Upper lobe of left lung (tissue), 6 donors: ENCODE measurements at places on chromosomes 1 and 21. TPM values are rescaled to one million over a fixed set of nuclear protein-coding genes. Genes with fewer than 3 reads are reported as not detected.

DNA sequence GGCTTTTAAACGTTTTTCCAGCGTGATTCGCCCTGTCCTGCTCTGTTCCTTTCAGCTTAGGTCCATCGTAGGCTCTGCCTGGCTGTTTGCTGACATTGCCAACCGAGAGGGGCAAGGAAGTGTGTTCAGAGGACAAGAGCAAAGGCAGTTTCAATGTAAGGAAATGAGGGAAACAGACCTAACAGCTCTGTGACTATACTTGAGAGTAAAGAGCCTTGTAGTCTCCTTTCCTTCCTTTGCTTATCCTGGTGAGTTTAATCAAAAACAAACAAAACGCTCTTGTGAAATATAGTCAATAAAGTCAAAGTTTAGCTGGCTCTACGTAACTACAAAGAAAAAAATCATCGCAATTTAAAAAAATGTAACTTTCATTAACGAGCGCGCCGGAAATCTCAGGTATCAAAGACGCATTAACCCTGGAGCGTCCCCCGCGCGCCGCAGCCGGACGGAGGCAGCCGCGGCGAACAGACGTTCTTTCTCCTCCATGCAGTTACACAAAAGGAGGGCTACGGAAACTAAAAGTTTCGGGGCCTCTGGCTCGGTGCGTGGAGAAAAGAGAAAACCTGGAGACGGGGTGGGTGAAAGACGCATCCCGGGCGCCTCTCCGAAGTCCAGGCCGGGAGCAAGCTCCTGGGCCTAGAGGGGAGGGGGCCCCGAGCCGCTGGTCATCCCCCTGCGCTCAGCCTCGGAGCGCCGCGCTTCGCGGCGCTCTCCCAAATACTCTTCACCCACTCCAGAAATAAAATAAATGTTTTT lies 617 bp upstream of the ADGRL2 start:
- H3K27ac ChIP-seq: peak overlapping the region; percentile 94
- H3K27me3 ChIP-seq: no peaks in the 10 kb centered on the region
- H3K4me3 ChIP-seq: peak overlapping the region; percentile 74
- no peaks in the 10 kb centered on the region for H3K4me1 ChIP-seq
- H3K36me3 ChIP-seq: no peaks in the 10 kb centered on the region
- DNase-seq: peak; percentile 87

- no peaks in the 10 kb centered on the region for H3K4me1 ChIP-seq
- H3K27me3 ChIP-seq: no peaks in the 10 kb centered on the region
These were observed 11.5 kb upstream of the PLA2G5 start for GRCh38 chr1:20058531-20058930.

GRCh38 chr1:230303069-230303468 lies 123.1 kb downstream of the PGBD5 start:
- no peaks in the 10 kb centered on the region for H3K36me3 ChIP-seq
- H3K4me3 ChIP-seq: no peak overlapping the region
- no peak for DNase-seq
- no peak overlapping the region for H3K27ac ChIP-seq
- no peaks in the 10 kb centered on the region for H3K27me3 ChIP-seq

GRCh38 chr1:113178106-113178505 lies 105.1 kb downstream of the LRIG2 start:
- H3K4me1 ChIP-seq: no peaks in the 10 kb centered on the region
- no peaks in the 10 kb centered on the region for H3K36me3 ChIP-seq
- H3K27ac ChIP-seq: no peak overlapping the region
- no peak overlapping the region for H3K4me3 ChIP-seq
- no peak for DNase-seq
- H3K27me3 ChIP-seq: no peaks in the 10 kb centered on the region

DNA sequence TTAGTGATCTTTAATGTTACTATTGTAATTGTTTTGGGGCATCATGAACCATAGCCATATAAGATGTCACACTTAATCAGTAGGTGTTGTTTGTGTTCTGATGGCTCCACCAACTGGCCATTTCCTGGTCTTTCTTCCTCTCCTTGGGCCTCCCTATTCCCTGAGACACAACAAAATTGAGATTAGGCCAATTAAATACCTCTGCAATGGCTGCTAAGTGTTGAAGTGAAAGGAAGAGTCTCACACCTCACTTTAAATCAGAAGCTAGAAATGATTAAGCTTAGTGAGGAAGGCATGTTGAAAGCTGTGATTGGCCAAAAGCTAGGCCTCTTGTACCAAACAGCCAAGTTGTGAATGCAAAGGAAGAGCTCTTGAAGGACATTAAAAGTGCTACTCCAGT lies 30.7 kb downstream of the PPP2R5A start:
- no peak overlapping the region for H3K4me3 ChIP-seq
- H3K4me1 ChIP-seq: peaks cover 32% of the 10 kb centered on the region
- no peak for DNase-seq
- H3K27ac ChIP-seq: no peak overlapping the region
- no peaks in the 10 kb centered on the region for H3K36me3 ChIP-seq

DNA sequence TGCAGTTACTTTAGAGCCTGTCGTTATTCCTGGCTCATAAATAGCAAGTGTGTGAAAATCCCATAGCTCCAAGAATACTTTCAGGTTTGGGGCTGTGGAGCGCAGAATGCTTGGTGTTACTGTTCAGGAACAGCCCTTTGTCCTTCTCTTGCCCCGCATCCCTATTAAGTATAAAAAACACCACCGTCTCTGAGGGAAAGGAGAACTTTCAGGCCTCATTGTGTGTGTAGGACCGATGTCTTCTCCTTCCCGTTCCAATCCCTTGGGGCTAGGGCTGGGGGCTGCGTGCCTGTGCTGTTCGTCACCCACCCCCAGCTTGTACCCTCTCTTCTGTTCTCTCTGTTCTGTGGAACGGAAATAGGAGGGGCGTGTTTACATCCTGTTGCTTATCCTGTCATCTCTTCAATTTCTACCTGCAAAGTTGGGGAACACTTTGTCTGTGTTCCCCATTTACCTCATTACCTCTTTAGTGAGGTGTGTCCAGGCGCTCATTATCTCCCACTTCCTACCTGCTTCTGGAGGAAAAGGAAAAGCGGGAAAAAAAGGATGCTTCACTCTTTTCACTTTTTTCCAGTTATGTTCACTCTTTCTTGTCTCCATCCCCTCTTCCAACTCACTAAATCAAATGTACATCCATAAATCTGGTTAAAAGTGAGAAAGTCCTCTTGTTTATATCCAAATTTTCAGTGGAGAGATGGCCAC lies 788 bp upstream of the TXNIP start:
- H3K4me1 ChIP-seq: peaks cover 44% of the 10 kb centered on the region
- H3K27ac ChIP-seq: peak overlapping the region; percentile 93
- DNase-seq: peak; percentile 67
- no peaks in the 10 kb centered on the region for H3K27me3 ChIP-seq
- peaks cover 26% of the 10 kb centered on the region for H3K36me3 ChIP-seq

DNA sequence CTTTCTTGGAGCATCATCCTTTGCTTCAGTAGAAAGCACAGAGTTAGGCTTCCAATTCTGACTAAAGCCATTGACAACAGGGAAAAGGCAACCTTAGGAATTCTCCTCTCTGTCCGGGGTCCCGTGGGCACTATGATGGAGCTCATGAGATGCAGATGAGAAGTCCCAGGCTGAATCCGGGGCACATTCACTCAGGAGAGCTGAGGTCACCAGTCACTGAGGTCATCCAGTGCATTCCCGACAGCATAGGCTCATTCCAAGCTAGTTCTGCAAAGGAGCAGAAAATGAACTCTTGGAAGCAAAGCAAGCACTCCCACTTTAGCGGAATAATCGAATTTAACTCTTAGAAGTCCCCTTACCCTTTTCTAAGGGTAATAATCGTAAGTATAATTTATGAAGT lies 6.8 kb downstream of the CR1 start:
- DNase-seq: no peak
- H3K4me1 ChIP-seq: no peaks in the 10 kb centered on the region
- no peak overlapping the region for H3K27ac ChIP-seq
- H3K36me3 ChIP-seq: no peaks in the 10 kb centered on the region
- no peaks in the 10 kb centered on the region for H3K27me3 ChIP-seq
- H3K4me3 ChIP-seq: no peak overlapping the region

The SPRR2F gene
- not detected for total RNA-seq

The OR2G2 gene
- total RNA-seq: not detected

The SLAMF9 gene
- not detected for total RNA-seq

The CLCA4 gene
- total RNA-seq: not detected

The HSPB7 gene
- 1.0 TPM for total RNA-seq
